Ovary (tissue), 10 donors: ENCODE measurements at places on chromosomes 7 and 10.

DNA sequence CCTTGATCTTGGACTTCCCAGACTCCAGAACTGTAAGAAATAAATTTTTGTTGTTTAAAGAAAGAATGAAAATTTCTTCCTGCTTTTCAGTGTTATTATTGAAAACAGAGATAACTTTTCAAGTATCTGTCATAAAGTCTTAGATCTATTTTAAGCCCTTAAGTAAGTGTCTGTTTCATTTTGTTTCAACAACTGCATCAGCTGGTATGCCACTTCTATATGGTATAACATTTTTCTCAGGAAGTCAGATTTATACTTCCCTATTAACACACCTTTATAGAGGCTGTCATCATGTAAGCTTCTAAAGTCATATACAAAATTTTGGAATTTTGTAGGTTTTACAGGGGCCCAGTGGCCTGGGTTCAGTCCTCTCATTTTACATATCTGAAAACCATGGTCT is 24.4 kb downstream of the RALA start:
- DNase-seq: no peak

GRCh38 chr7:22356701-22357310 is at the start of gene RAPGEF5:
Gene RAPGEF5 (minus strand): TSS chr7:22357154. CDS start chr7:22357060, 94 bp downstream.
- DNase-seq: no peak

- DNase-seq: no peak
These were observed 122.0 kb downstream of the PLCE1 start for GRCh38 chr10:94115725-94116124.

GRCh38 chr10:19937989-19938388 is 121.8 kb downstream of the PLXDC2 start:
- no peak for DNase-seq

DNA sequence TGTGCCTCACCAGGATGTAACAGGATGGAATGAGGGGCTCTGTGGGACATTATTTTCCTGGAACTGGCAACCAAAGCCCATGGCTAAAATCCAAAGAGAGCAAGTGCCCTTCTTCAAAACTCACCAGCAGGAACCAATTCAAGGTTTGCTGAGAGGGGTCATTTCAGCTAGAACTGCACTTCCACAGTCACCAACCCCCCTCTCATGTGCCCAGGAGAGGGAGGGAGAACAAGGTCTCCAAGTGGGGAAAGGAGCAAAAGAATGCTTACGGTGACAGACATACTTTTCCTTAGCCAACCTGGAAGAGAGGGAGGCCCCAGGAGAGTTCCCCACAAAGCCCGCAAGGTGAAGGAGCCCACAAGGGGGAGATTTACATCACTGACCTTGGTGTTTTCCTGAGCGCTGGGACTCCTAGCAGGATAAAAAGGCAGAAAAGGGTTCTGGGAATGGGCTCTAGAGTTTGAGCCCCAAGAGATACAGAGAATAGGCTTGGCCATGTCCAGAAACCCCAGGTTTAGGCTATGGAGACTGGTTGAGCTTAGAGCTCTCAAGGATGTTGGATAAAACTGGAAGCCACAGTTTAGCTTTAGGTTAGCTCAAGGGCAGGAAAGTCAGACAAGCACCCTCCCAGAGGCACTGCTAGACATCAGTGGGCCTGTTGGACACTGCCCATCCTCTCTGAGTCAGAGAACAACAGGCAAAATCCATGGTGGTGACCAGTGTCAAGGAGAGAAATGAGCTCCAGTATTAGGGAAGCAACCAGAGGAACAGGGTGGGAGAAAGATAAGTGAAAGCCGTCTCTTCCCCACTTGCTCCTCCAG is 63.9 kb upstream of the GHITM start:
- DNase-seq: no peak

DNA sequence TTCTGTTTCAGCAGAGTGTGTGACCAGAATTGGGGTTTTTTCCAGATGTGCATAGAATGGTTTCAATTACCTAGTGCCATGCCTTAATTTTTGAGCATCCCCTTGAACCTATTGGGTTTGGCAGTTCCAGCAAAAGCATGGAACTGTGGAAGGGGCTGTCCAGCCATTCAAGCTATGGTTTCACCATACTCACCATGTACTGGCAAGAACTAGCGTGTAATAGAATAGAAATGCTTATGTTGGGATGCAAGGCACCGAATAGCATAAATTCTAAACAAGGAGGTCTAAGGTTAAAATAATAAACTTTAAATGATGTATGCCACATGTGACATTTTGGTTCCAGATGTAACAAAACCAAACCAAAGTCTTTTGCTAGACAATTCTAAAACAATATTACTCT is 91.4 kb downstream of the MTERF1 start:
- no peak for DNase-seq

DNA sequence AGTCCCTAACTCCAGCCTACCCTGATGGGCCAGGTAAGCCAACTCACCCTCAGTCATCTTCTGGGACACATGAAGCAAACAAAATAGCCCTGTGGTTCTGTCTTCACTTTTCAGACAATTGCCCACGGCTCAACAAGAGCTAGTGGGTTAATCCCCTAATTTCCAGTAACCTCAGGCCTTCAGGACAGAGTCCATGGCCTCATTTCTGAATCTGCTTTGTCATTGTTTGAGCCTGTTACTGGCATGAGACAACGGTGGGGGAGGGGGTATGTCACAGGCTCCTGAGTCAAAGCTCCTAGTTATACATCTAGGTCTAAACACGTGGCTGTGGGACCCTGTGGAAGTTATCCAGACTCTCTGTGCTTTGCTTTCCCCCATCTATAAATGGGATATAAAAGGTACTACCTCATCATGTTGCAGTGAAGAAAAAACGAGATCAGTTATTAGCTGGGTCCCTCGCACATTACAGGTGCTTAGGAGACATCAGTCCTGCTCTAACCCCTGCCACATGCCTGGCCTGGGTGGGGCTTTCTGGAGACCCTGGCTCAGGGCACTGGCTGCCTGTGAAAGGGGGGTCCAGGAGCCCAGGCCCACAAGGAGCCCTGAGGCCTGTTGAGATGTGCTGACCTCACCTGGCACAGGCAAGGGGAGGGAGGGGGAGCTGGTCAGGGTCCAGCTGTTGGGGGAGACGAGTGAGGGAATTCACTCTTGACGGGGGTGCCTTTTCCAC is 16.5 kb downstream of the MAT1A start:
- no peak for DNase-seq

- DNase-seq: no peak
These were observed 375.9 kb downstream of the BMPER start for GRCh38 chr7:34281260-34281659.

DNA sequence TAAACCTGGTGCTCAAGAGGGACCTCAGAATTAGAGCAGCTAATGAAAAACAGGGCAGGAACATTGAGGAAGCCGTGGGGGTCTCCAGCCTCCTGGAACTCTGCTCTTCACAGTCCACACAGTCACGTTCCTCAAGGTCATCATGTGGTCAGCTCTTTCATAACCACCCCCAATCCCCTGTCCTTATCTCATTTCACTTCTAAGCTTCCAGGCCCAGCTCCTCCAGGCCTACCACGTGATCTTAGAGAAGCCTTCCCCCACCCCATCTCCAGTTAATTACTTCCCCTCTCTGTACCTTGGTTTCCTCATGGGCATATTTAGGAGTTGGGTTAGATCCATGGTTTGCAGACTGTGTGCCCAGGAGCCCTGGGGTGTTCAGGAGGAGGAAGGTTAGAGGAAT is 106.4 kb upstream of the TCF7L2 start:
- DNase-seq: no peak
